ENCODE measurements at places on chromosomes 2 and 18.

DNA sequence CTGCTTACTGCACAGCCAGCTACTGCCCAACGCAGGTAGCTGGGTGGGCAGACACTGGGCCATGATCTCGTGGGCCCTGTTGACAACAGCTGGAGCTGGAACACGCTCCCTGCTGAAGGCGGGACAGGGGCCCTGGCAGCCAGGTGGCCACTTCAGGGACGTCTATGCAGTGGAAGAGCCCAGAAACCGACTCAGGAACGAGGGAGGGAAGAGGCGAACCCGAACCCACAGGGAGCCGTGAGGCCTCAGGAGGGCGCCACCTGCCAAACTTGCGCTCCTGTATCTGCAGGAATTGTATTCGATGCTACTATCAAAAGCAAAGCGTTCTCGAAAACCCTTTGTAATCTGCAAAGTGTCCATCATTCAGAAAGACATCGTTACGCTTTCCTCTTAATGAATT, 198.4 kb downstream of the EIPR1 start:
- DNase-seq: no peak

- DNase-seq: no peak
These were observed 367.4 kb upstream of the GULP1 start for GRCh38 chr2:187924293-187924692.

DNA sequence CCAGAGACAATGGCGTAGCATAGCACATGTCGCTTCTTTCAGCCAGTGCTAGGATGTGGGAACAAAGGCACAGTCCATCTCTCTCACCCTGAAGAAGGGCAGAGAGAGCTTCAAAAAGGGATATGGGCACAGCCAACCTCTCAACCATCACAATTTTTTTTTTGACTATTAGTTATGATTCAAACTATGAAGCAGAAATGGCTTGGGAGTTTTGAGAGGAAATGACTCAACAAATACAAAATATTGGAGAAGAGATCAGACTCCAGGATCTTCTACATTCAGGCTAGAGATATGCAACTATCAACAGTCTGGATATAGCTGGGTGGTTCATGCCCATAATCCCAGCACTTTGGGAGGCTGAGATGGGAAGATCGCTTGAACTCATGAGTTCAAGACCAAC, 109.1 kb downstream of the MCFD2 start:
- no peak for DNase-seq

DNA sequence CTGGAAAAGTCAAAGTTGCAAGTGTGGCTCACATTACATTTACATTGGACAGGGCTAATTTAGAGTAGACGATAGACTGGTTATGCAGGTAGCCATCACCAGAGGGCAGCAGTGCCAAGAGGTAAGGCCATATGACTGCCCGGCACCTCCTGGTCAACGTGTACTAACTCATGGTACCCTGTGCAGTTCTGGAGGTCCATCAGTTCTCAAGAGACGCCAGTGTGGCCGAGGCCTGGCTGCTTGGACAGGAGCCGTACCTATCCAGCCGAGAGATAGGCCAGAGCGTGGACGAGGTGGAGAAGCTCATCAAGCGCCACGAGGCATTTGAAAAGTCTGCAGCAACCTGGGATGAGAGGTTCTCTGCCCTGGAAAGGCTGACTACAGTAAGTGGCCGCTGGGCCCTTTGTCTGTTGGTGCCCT, 65.8 kb upstream of the EML6 start:
- no peak for DNase-seq

DNA sequence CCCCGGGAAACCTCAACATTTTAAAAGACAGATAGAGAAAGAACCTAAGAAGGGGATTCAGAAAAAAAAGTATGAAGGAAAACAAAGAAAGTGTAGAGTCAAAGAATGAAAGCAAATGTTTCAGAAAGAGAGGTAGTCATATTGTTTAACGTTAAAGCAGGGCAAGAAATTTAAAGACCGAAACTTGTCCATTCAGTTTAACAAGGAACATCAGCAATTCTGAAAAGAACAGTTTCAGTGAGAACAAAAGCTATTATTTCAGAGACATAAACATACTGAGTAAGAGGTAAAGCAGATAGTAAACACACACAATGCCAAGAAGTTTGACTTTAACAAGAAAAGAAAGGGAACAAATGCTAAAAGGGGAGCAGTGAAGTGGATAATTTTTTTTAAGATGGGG, 41.1 kb downstream of the MBD2 start:
- no peak for DNase-seq

DNA sequence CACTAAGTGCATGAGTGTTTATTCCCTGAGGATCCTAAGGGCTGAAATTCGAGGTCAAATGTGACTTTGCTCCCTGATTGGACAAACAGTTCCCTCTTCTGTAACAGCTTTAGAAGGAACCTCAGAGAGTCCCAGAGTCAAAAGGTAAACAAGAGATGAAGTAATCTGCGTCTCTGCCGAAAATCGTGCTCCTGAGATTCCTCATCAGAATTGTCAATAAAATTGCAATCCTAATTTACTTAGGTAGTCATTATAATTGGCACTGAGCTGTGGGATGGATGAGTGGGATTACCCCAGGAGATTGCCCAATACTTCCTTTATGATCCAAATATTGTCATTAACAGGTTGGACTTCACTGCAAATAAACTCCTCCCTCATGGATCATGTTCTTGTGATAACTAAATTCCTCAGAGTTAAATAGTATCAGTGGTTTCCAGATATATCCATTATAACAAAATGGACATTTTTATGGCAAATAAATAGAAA, 907 bp upstream of the SUCLG1 start:
- DNase-seq: no peak

- DNase-seq: no peak
These were observed 277.5 kb downstream of the SPAG16 start for GRCh38 chr2:213561759-213562158.

- DNase-seq: no peak
These were observed 15.5 kb upstream of the DAPL1 start for GRCh38 chr2:158779621-158780020.

- DNase-seq: no peak
These were observed 441.8 kb downstream of the LRATD1 start for GRCh38 chr2:15074319-15074718.

- DNase-seq: no peak
These were observed 693.1 kb downstream of the ERBB4 start for GRCh38 chr2:211845338-211846035.

GRCh38 chr18:43486462-43486861, 209.2 kb upstream of the SYT4 start:
- peak; percentile 1 for DNase-seq

DNA sequence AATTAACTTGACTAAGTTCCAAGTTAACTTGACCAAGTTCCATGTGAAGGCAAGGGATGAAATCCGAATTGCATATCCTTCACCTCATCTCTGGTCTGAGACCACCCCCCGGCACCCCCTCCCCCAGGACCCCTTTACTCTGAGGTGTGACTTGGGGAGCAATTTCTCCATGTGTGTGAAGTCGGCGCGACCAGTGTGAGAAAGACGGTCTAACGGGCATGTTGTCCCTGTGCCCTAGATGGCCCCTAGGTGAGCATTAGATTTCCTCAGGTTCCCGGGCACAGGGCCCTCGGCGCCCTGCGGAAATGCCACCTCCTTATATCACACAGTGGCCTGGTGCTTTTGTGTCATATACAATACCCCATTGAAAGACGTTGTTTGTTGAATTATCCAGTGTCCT, 137.1 kb downstream of the CTIF start:
- no peak for DNase-seq

DNA sequence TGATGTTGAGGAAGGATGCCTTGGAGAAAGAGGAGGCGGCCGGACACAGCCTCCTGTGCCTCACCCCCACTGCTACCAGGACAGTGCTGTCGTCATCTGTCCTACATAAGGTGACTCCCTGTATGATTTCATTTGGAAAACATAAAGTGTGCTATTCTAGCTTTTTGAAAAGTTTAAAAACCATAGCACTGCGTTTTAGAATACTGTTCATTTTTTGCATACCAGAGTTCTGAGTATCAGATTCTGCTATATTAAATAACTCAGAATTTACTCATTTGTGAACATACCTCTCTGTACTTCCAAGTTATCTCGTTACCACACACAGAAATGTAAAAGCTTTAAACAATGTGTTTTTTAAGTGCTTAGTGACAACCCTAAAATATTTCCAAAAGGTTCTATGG, 302.9 kb downstream of the LRRTM1 start:
- peak; percentile 64 for DNase-seq

DNA sequence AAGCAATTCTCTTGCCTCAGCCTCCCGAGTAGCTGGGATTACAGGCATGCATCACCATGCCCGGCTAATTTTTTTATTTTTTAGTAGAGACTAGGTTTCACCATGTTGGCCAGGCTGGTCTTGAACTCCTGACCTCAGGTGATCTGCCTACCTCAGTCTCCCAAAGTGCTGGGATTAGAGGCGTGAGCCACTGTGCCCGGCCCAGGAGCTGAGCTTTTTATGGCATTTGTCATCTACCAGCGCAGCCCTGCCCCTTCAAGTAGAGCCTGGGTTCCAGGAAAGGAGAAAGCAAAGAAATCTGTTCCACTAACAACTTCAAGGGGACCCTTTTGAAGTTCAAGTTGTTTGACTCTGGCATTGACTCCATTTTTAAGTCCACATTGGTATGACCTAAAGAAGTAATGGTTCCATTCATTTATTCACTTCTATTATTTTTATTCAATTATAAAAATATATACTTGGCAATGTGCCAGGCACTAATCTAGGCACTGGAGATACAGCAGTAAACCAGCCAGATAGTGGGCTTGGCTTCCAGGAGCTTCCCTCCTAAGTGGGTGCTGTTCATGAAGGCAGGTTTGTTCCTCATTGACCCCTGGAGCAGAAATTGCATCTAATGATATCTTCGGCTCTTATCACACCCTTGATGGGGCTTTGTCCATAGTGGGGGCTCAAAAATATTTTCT, 8.0 kb upstream of the SFTPB start:
- DNase-seq: no peak

- peak; percentile 41 for DNase-seq
These were observed 677.0 kb downstream of the NYAP2 start for GRCh38 chr2:226076529-226076928.

DNA sequence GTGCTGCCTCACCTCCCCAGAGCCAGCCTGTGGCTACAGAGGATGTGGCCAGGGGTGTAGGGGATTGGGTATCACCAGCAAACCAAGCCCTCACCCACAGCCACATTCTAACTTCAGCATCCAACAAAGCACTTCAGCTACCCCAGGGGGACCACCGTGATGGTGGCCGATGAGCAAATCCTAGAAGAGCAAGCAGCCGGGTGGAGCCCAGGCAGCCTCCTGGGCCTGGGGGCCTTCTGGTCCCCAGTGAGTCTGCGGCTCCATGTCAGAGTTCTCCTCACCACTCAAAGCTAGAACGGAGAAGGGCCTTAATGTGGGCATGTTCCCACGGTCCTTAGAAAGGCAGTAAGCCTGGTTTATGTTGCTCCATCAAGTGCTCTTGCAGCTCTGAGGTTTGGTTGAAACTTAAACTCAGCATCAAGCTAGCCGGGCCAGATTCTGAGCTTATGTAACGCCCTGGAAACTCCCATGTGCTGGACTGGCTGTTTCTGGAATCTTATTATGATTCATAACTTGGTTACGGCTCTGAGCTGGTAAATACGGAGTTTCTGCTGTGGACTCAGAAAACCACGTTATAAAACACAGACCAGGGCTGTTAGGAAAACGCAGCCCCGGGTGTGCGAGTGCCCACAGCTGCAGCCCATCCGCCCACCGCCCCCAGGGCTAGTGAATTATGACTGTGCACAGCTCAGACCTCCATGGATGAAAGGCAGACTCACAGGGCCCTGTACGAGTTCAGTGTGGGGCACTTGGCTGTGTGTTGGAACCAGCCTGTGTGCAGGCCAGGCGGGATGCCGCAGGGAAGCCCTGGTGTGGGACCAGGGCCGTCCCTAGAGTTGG, 99.8 kb downstream of the SEPTIN10 start:
- peak; percentile 86 for DNase-seq
